ENCODE measurements at places on chromosomes 2 and 18.
A peak's percentile ranks its signal among the peaks of the same experiment; 100 is the strongest.

GRCh38 chr2:100283724-100284501, 38.4 kb downstream of the LONRF2 start:
- ATAC-seq = peak; percentile 86

DNA sequence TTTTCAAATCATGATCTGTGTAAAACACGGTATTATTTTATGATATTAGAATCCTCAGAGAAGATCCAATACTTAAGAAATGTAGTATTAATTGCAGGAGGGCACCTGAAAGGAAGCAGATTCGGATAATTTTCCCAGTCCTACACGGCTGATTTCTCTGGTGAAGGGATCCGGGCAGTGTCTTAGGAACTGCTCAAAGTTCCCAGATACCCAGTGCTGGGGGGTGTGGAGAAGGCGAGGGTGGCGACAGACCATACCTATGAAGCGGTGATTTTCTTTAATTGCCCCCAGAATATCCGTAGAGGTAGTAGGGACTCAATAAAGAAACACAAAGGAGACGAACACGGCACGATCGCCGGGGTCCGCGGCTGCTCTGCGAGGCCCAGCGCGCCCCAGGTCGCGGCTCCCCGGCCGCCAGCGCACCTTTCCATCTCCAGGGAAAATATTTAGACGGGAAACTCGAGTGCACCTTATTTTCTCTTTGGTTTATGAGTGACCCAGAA, 1.4 kb upstream of the SOX11 start:
- ATAC-seq = peak; percentile 23

DNA sequence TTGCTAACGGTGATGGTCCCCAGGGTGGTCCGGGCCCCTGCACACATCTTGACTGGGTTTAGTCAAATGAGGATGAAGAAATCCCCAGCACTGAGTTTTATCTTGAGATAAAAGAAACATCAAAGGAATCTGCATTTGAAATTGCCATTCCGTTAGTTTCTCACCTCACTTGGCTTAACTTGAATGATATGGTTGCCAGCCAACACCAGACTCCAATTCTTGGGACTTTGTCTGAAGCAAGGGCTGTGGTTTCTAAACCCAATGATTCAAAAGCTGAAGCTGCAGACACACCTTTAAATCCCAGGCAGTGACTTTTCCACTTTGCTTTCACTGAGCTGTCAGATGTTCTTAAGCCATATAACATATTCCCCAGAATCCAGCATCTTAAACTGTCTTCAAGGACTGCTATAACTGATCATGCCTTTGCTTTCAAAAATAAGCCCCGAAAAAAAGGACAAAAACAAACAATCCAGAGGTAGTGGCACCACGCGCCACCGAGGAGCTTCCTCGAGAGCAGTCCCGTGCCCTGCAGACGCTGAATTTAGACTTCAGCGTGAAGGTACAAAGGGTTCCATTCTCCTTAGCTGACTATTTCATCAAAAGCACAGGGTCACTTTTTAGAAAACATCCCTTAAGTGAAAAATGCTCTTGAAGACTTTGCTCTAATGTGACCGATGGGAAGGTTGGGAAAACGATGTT, 189.3 kb downstream of the HDAC4 start:
- no peak for ATAC-seq

GRCh38 chr18:68177807-68178702, 536.9 kb downstream of the TMX3 start:
- peak; percentile 93 for ATAC-seq

DNA sequence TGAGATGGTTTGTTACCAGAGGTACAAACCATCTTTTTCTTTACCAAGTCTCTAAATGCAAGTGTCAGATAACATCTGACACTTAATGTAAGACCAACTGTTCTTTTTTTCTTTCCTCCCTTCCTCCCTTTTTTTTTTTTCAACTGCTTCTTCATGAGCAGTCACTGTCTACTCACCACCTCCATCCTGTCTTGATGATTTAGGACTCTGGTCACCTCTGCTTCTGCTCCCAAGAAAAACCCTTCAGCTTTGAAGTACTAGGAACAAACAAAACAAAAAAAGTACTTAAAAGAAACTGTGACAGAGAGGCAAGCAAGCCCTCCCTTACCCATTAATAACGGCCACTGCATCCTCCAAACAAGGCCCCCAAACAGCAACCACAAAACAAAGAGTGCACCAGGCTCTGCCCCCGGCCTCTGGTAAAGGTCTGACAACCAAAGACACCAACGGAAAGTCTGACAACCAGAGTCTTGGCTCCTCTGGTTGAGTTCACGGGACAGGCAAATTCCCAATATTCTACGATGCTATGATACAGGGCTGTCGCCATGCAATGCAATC, 141.0 kb downstream of the ARL4C start:
- no peak for ATAC-seq

DNA sequence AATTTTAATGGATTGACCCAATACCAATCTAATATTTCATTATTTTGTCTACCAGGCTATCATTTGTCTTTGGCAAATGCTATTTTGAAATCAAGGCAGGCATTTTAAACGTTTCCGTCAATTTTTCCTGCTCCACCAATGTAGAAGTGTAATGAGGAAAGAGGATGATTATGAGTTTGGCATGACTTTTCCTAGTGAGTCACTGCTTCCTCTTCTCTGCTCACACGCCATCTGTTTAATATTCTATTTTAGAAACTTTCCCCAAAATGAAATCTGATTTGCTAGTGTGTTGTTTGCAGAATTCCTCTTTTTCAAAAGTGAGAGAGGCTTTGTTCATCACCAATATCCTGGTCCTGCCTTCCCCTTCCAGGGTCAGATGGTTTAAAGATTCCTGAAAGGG, 42.5 kb upstream of the PID1 start:
- ATAC-seq = no peak

DNA sequence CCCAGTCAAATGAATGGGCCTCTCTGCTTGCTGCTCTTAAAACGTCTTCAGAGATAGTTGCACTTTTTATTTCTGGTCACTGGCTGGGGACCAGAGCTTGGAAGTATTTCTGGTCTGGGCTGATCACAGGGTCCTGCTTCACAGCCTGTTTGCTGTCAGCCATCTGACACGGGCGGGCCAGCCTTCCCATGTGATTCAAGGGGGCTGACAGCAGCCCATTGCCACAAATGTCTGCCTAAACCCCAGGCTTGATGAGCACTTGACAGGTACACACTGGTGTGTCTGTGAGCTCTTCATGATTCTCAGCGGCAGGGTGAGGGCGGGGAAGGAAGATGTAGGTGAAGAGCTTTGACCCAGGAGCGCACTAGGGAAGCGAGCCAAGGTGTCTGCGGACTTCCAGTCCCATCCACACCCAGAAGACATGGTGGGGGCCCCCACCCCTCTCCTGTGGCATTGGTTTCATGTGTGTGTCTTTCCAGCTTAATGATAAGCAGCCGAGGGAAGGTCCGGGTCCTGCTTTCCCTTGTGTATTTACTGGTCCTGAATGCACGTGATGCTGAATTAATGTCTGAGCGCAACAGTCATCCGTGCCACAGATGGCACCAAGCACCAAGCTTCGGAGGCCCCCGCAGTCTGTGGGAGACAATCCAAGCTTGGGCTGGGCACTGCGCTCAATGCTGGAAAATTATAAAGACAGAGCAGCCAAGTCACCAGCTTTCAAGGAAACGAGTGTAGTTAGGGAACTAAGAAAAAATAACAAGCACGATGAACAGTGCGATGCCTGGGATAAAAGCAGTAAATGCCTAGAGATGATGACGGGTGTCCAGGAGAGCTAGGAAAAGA, 73.3 kb downstream of the SH3BP4 start:
- ATAC-seq = no peak

DNA sequence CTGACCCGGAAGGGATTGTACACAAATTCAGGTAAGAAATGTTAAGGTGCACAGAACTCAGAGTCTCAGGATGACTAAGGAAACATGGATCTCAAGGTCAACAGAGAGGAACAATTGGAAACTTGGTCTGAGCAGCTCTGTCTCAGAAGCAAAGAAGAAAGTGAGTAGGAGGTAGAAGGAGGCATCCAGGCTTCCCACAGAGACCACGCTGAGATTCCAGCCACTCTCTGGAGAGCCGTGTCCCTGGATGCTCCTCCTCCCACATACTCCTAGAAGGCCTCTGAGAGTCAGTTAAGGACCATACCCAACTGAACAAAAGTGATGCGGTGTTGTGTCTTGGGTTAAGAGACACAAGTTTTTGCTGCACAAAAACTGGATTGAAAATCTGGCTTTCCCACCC, 8.6 kb upstream of the PLB1 start:
- no peak for ATAC-seq

- ATAC-seq = no peak
These were observed 6.2 kb downstream of the NAB1 start for GRCh38 chr2:190655113-190655512.

GRCh38 chr18:45556222-45556621, 59.1 kb upstream of the SLC14A2 start:
- no peak for ATAC-seq

DNA sequence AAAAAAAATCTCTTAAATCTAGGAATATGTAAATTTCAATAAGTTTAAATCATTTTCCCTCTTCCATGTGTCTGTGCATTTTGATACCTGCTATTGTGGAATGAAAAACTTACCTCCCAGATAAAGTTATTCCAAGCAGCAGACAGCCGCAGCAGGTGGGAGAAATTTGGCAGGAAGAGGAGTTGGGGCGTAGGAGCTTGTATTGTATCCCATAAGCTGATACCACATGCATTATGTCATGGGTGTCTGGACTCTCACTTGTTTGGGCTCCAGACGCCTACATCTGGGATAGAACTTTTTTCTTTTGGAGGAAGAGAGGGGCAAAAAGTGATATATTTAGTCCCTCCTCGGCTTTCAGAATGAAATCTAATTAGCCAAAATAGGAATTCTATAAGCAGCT, 59.3 kb upstream of the TCF4 start:
- ATAC-seq = no peak

DNA sequence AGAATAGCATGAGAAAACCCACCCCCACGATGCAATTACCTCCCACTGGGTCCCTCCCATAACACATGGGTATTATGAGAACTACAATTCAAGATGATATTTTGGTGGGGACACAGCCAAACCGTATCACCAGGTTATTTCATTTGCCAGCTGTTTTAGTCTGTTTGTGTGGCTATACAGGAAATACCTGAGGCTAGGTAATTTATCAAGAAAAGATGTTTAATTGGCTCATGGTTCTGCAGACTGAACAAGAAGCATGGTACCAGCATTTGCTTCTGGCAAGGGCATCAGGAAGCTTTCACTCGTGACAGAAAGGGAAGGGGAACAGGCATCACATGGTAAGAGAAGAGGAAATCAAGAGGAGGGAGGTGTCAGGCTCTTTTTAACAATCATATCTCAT, 329.2 kb downstream of the GULP1 start:
- no peak for ATAC-seq

- ATAC-seq = no peak
These were observed 70.0 kb downstream of the CRACDL start for GRCh38 chr2:98866033-98866432.

GRCh38 chr2:231642631-231643494, 50.2 kb downstream of the TEX44 start:
- ATAC-seq = peak; percentile 84

- ATAC-seq = no peak
These were observed 188.4 kb downstream of the KCNS3 start for GRCh38 chr2:18066894-18067293.

GRCh38 chr2:123073371-123073770, 951.7 kb upstream of the CNTNAP5 start:
- ATAC-seq = no peak

DNA sequence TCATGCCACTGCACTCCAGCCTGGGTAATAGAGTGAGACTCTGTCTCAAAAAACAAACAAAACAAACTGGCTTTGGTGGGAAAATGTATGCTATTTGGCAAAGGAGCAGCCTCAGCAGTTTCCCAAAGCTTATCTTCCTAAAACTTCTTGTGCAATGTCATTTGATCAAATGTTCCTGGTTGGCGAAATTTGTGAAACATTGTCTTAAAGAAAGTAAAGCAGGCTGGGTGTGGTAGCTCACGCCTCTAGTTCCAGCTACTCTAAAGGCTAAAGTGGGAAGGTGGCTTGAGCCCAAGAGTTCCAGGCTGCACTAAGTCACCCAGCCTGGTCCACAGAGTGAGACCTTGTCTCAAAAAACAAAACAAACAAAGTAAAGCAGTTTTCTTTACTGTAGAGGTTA, 17.3 kb upstream of the TAF4B start:
- no peak for ATAC-seq

- ATAC-seq = no peak
These were observed 40.5 kb upstream of the IL1R1 start for GRCh38 chr2:102101849-102102635.

DNA sequence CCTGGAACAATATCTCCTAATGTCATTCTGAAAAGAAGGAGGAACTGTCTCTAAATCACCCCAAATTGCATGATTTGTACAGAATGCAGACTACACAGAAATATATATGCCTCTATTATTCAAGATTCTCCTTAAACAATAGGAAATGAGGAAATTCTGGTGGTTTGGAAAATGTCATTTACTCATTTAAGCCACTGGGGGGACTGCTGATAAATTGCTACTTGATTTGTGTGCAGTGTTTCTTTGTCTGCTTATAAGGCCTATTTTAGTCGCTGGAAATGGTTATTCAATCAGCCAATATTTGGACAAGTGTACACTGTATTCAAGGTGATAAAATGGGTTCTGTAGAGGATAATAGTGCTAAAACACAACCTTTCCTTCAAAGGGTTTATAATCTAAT, 801.9 kb upstream of the CELF4 start:
- ATAC-seq = no peak

DNA sequence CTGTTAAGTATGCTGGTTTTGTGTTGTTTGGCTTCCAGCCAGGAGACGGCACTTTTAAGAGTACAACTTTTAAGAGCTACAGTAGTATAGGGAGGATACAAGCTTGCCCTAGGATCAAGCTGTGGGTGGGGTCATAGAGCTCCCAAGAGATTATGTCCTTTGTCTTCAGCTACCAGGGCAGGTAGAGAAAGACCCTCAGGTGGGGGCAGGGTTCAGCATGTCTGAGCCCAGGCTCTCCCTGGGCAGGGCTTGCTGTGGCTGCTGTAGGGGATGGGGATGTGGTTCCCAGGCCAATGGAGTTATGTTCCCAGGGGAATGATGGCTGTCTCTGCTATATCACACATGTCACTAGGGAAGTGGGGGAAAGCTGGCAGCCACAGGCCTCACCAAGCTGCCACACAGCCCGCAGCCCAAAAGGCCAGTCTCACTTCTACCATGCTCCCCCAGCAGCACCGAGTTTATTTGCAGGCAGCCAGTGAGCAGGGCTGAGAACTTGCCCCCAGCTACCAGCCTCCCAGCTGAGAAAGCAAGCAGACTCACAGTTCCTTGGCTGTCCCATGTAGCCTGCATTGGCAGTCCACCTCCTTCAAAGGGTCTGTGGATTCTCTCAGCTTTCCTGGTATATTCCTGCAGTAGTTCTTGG, 105.7 kb upstream of the ERBB4 start:
- ATAC-seq = no peak

DNA sequence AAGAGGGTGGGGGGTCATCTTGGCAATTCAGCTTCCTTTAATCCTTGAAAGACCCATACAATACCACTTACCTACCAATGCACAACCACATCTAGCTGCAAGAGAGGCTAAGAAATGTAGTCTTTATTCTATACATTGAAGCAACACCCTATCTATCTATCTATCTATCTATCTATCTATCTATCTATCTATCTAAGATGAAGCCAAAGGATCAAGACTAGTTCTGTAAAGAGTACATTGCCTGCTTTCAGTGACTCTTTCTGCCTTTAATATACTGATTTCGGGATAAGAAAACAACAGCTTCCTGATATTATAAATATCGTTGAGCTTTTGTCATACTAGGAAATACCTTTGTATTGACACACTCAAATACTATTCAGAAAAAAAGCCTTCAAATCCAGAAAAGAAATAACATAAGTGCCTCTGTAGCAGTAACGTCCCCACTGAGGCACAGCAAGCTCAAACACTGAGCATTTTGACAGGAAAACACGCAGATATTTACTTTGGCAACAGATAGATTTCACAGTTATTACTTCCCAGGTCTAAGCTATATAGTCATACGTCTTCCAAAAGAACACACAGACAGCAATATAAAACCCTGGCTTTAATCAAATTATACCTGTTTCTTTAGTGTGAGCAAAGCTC, 139.4 kb upstream of the SERTAD2 start:
- peak; percentile 35 for ATAC-seq

All from SK-N-SH treated with all-trans-retinoic acid at 6 μM for 48 hours (cell line).